ENCODE measurements at places on chromosomes 1 and 21.

DNA sequence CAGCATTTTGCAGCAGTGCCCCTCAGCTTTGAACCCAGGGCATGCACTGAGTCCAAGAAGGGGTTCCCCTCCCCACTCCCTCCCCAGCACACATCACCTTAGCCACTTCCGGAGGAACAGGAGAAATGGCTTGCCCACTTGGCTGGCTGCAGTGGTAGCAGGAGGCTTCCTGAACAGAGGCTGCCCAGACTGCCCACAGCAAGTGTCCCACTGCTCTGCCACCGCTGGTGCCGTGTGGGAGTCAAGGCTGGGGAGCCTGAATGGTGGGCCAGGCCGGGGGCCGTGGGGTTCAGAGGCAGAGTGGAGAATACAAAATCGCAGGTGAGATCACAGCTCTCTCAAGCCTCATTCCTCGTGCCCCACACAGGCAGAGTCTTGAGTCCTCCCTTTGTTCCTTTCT lies 34.5 kb downstream of the CD247 start:
- no peak for DNase-seq

- DNase-seq: no peak
Measured at GRCh38 chr1:33436557-33437285, 5.8 kb upstream of the PHC2 start.

DNA sequence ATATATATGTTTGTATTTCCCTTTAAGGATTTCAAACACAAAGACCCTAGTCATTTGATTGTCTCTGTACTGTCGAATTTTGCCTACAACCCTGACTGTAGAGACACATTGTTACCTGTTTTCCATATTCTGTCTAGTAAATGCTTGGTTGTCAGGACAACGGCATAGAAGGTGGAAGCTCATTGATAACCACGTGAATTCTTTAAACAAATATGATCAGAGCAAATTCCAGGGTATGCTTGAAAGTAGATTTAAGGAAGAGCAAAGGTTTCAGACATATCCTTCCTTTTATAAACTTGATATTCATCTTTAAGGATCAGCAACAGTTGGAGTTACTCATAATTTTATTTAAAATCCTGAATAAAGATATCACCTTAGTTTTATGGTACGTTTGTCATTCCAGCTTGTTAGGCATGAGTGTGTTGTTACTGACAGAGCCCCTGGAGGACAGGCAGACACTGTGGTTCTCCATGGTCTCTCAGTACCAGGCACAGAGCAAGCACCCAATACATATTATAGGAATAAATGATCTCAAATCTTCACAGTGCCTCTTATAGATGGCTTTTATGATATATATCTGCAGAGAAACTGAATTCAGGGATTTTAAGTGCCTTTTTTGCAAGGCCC lies 203.2 kb downstream of the FGGY start:
- no peak for DNase-seq

GRCh38 chr1:119483441-119484200 lies 23.4 kb upstream of the HSD3B1 start:
- no peak for DNase-seq

DNA sequence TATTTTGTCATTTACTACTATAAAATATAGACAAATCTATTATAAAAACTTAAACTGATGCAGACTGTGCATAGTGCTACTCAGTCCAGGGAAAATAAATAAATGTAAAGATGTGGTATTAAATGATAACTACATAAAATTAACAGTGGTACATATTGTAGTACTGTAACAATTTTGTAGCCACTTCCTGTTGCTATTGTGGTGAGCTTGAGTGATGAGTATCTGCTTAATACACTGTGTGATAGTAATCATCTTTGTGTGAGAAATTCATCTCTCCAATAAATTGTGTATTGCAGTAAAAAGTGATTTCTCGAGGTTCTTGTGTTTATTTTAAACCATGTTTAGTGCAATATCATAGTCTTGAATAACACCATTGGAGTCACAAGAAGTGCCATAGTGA lies 353.4 kb upstream of the ZRANB2 start:
- no peak for DNase-seq

DNA sequence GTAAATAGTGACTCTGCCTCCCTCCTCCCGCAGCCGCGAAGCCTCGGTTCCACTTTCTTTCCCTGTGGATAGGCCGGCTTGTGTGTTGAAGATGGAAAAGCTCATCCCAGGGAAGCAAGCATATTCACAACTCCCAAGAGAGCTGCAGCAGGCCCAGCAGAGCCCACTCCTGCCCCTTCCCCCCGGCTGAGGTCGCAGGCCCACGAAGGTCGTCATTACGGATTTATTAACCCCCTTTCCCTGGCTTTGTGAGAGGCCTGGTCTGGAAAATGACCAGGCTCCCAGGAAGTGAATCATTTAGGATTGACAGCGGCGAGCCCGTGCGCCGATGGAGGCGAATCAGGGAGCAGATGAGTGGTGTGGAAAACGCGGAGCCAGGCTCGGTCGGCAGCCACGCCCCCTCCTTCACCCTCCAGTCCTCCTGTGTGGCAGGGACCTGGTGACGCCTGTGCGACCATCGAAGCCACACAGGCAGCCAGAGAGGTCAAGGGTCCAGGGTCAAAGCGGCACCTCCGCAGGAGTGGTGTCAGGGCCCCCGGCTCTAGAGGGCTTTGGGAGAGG lies 93.4 kb downstream of the PRDM16 start:
- DNase-seq: no peak

DNA sequence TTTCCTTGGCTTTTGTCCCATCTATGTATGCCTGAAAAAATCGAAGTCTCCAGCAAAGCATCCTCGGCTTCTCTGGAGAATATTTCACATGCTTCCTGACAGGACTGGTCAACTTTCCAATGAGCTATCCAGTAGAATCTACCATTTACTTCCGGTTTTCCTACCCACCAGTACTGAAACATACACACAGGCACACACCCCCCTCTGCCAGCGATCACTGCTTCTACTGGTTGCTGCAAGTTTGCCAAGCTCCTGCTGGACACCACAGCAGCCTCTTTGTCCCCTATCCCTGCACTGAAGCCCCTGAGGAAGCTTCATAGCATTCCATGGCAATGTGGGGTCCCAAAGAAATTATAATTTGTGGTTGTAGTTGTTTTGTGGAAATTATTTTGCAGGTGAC lies 536.8 kb downstream of the MATN1 start:
- DNase-seq: no peak

DNA sequence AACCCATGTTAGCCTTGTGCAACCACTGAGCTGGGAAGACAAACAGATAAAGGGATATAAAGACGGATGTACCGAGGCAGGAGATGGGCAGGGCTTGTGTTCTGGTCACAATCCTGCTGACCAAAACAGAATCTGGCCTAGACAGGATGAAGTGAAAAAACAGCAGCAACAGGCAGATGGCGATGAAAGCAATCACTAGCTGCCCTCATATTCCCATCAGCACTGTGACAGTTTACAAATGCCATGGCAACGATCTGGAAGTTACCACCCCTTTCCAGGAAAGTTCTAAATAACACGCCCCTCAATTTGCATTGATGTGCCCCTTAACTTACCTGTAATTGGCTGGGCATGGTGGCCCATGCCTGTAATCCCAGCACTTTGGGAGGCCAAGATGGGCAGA lies 40.6 kb upstream of the CD46 start:
- peak; percentile 10 for DNase-seq

DNA sequence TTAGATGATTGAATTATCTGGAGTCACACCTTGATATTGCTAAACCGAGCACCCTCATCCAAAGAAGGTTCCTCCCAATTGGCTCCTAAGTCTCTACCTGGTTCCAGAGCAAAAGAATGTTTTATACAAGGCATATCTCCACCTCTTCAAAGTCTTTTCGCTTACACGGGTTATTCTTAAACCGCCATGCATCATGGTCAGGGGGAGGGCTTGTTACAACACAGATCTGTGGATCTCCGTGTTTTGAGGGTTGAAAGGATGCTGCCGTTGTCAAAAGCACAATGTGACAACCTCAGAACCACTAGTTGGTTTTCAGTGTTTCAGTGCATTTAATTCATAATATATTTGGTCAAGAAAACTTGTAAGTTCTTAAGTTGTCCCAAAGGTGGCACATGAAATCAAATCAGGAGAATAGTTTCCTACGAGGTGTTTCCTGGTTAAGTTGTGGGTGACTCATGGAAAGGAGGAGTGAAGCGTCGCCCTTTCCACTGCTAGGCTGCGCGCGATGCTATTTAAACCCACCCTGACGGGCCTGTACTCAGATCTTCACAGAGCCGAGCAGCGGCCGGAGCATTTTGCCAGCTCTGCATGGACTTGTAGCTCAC lies 1531.6 kb upstream of the TPTE start:
- no peak for DNase-seq

- no peak for DNase-seq
Measured at GRCh38 chr1:59445040-59445439, 148.1 kb downstream of the FGGY start.

DNA sequence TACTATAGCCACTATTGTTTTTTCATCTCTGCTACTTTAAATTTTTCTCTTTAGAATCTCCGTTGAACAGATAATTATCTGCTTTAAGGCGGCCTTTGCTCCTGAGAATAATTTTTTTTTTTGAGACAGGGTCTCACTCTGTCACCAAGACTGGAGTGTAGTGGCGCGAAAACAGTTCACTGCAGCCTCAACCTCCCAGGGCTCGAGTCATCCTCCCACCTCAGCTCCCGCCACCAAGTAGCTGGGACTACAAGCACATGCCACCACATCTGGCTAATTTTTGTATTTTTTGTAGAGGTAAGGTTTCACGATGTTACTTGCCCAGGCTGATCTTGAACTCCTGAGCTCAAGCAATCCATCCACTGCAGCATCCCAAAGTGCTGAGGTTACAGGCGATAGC lies 28.6 kb downstream of the TRIT1 start:
- DNase-seq: no peak

DNA sequence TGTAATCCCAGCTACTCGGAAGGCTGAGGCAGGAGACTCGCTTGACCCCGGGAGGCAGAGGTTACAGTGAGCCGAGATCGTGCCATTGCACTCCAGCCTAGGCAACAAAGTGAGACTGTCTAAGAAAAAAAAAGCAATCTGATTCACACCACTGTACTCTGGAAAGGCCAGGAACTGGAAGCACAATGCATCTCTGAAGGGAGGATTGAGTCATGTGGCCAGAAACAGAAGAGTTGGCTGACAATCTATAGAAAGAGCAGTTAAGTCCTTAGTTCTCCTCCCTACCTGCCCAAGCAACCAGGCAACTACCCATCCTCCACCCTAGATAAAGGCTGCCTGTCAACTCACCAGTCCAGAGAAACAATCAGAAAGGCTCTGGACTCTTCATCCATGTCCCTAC lies 45.9 kb downstream of the PIK3R3 start:
- DNase-seq: no peak

GRCh38 chr1:54838565-54839180 lies 37.5 kb upstream of the TTC22 start:
- DNase-seq: no peak

DNA sequence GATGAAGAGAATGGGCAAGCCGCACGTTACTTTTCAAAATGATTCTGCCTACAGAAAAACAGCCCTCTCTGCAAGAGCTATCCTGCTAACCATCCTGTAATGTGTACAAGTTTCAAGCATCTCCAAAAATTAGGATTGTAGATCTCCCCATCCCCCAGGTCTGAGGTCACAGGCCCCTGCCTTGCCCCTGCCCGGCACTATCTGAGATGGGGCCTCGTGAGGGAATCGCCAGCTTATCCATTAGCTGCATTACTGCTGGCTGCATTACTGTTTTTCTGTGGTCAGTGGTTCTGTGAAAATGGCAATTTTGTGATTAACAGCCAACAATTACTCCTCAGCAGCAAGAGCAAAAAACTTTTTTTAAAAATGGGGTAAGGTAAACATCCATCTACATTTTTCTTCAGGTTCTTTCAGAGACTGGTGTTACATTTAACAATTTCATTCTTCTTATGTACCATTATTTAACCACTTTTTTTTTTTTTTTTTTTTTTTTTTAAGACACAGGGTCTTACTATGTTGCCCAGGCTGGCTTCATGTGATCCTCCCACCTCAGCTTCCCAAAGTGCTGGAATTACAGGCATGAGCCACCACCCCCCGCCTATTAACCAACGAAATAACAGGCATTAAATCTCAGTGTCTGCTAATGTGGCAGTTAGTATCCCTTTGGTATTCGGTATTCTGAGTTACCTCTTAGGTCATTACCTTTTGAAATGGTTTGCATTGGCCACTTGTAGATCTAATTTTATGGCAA lies 83.8 kb downstream of the MRPL37 start:
- no peak for DNase-seq

DNA sequence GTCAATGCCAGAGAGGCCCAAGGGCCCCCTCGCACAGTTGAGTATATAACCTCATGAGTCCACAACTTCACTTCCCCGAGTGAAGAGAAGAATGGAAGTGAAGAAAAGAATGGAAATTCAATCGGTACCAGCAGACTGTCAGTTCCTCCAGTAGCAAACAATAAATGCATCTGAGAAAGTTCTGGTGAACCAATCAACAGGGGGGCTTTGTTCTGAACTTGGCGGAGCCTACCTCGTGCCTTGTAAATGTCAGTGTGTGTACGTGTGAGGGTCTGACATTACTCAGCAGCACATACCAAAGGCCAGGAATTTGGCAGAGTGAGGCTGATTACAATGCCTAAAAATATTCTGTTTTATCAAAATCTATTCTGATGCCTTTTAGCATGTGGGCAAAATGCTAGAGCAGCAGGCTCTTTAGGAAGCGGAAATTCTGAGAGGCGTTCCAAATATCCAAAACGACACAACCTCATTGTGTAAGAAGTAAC lies 238.5 kb downstream of the LTN1 start:
- DNase-seq: no peak

DNA sequence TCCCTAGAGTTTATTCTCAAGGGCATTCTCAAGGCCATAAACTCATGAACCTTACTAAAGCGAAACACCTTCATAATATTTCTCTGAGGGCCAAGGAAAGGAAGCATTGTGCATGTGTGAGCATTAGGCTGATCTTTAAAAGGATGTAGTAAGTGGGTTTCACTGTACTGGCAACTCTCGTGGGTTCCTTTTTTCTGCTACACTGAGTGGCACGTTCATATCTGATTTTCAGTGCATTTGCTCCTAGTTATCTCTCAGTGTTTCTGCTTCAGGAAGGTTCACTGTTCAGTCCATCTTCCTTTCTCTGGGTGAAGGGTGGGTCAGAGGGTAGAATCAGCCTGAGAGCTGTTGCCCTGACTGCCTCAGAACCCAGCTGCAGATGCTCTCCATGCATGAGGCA lies 192.8 kb upstream of the ADGRL2 start:
- DNase-seq: no peak

DNA sequence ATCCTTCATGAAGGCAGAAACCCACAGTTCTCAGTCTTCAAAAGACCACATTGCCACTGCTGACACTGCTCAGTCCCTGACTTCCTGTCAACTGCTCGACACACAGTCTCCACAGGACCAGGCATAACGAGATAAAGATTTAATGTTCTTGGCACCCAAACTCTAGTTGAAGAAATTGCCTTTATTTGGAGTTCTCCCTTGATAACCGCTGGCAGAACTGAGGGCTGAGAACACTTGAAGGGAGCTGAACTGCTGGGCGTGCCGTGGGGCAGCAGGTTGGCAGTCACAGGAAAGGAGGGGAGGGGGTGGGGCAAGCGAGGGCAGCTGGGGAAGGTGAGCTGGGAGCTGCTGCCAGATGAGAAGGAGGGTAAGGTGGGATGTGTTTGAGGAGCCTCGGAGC lies 15.9 kb downstream of the HENMT1 start:
- no peak for DNase-seq

- peak; percentile 19 for DNase-seq
Measured at GRCh38 chr1:200699871-200700270, 30.2 kb upstream of the DDX59 start.
